Natural killer cell (primary cell): ENCODE measurements at places on chromosomes 16 and 17. TPM values are rescaled to one million over a fixed set of nuclear protein-coding genes. Genes with fewer than 3 reads are reported as not detected.

DNA sequence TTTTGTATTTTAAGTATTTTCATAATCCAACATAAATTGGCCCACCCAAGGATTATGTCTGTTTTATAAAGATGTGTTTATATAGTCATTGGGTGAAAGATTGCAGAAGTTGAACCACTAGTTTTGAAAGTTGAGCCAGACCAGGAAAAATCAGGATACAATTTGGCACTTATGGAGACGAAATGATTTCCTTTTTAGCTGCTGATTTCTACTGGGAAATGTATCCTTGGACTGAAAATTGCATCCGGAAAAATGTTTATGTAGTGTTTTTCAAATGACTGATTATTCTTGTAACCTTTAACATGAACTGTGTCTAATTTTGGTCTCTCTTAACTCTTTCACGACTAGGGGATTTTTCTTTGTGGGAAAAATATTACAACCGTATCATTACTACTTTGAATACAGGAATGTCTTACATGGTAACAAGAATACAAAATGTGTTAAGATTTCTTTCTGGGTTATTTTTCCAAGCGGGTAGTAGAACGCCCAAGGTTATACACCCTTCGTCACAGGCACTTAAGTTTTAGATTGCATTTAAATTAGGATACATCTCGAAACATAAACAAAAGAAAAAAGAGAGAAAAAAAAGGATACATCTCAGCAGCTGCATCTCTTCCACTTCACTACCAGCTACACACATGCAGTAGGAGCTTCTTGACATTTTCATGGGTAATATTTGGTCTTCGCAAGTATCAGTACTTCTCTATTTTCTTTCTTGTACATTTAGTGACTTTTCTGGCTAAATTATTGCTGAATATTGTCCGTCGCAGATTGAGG is 273.0 kb upstream of the TBX2 start:
- H3K27me3 ChIP-seq = no peaks in the 10 kb centered on the region
- H3K36me3 ChIP-seq = no peaks in the 10 kb centered on the region
- DNase-seq = no peak
- no peaks in the 10 kb centered on the region for H3K4me1 ChIP-seq
- H3K4me3 ChIP-seq = no peak overlapping the region

DNA sequence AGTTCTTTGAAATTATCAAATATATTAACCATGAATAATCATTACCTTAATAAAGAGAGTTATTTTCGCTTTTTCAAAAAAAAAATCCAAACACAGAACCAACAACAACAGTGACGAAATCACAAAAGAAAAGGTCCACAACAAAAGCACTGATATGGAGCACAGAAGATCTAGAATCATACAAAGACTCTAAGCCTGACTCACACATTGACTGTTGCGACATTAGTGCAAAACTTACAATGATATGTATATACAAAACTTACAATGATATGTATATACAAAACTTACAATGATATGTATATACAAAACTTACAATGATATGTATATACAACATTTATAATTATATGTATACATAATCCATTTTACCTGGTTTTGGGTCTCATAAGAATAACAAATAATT is 117.7 kb downstream of the USP22 start:
- H3K36me3 ChIP-seq = no peaks in the 10 kb centered on the region
- no peak overlapping the region for H3K4me3 ChIP-seq
- no peak overlapping the region for H3K27ac ChIP-seq
- no peak for DNase-seq
- no peaks in the 10 kb centered on the region for H3K4me1 ChIP-seq
- no peaks in the 10 kb centered on the region for H3K27me3 ChIP-seq

DNA sequence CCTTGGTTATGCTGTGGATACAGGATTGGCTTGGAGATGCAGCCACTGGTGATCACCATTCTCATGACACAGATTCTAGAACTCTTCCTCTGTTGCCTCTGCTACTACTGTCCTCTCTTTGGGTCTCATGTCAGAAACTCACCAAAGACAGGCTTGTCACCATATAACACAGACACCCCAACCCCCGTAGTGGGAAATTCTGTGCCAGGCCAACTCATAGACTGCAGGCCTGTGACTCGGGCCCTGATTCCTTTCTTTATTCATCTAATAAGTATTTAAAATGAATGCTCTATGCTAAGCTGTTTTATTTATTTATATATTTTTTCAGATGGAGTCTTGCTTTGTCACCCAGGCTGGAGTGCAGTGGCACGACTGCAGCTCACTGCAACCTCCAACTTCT is 9.5 kb downstream of the CYB5D2 start:
- no peak overlapping the region for H3K4me3 ChIP-seq
- H3K4me1 ChIP-seq = no peaks in the 10 kb centered on the region
- H3K27ac ChIP-seq = no peak overlapping the region
- DNase-seq = no peak
- H3K36me3 ChIP-seq = peaks cover 4% of the 10 kb centered on the region

DNA sequence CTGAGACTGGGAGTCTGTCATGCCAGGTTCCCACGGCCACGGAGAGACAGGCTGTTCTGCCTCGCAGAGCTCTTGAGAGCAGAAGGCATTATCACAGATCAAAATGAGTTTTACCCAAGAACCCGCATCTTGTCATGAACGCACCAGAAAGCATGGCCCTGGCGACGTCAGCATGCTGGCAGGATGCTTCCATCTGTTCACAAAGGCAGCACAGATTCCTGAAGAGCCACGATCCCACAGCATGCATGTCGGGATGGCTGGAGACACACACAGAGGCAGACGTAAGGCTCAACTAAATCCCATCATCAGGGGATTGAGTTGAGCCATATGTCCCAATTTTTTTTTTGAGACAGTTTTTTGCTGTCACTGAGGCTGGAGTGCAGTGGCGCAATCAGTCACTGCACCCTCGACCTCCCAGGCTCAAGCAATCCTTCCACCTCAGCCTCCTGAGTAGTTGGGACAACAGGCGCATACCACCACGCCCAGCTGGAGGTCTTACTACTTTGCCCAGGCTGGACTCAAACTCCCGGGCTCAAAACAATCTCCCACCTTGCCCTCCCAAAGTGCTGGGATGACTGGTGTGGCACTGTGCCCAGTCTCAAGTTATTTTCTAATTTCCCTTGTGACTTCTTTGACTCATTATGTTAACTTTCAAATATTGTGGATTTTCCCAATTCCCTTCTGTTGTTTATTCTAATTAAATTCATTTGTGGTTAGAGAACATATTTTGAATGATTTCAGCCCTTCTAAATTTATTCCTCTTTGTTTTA is 11.1 kb downstream of the FANCA start:
- no peaks in the 10 kb centered on the region for H3K36me3 ChIP-seq
- no peak overlapping the region for H3K27ac ChIP-seq
- no peaks in the 10 kb centered on the region for H3K4me1 ChIP-seq
- H3K27me3 ChIP-seq = no peaks in the 10 kb centered on the region

- H3K4me1 ChIP-seq = no peaks in the 10 kb centered on the region
- H3K4me3 ChIP-seq = no peak overlapping the region
- no peak overlapping the region for H3K27ac ChIP-seq
- no peaks in the 10 kb centered on the region for H3K36me3 ChIP-seq
- peaks cover 3% of the 10 kb centered on the region for H3K27me3 ChIP-seq
These were observed 23.5 kb upstream of the PYY start for GRCh38 chr17:43976963-43977837.

DNA sequence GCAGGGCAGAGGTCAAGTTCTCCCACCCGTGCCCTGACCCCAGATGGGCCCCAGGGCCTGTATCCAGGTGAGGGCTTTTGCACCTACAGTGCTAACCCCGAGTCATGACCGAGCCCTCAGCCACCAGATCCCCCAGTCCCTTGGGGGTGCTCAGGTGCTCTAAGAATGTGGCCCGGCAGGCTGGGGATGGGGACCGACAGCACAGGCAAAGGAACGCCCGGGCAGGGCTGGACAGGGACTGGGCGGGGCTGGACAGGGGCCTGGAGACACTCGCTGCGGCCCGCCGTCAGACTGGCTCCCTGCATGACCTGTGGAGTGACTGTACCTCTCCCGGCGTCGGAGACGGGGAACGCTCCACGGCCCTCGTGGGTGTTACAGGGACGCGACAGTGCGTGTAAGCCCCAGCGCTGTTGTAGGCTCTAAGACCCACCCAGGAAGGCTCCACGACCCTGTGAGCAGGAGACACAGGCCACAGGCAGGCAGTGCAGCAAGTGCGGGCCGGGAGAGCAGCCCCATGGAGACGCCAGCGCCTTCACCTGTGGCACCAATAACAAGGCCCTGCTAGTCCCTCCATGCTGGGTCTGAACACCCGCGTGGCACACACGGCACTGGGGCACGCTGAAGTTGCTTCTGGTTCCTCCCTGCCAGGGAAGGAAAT is 38.8 kb downstream of the CBFA2T3 start:
- no peak overlapping the region for H3K27ac ChIP-seq
- no peaks in the 10 kb centered on the region for H3K36me3 ChIP-seq
- H3K4me1 ChIP-seq = peaks cover 59% of the 10 kb centered on the region
- no peak overlapping the region for H3K4me3 ChIP-seq
- peaks cover 20% of the 10 kb centered on the region for H3K27me3 ChIP-seq

GRCh38 chr17:45225051-45225700 is 3.5 kb downstream of the FMNL1 start:
- H3K27ac ChIP-seq = peak overlapping the region; percentile 94
- peak; percentile 47 for DNase-seq
- H3K27me3 ChIP-seq = no peaks in the 10 kb centered on the region
- H3K4me3 ChIP-seq = peak overlapping the region; percentile 92
- H3K4me1 ChIP-seq = peaks cover 84% of the 10 kb centered on the region

- peak within 1 kb of the TSS; percentile 41 for H3K27ac ChIP-seq
- H3K4me1 ChIP-seq = peaks cover 63% of the 10 kb centered on the region
- H3K4me3 ChIP-seq = peak within 1 kb of the TSS; percentile 52
- H3K36me3 ChIP-seq = no peaks in the 10 kb centered on the region
- peak; percentile 70 for DNase-seq
- H3K27me3 ChIP-seq = peaks cover 6% of the 10 kb centered on the region
These were observed at the start of gene TNFRSF12A for GRCh38 chr16:3020247-3020603. TSS of gene TNFRSF12A (plus strand) at chr16:3020368. CDS start at chr16:3020398, 30 bp downstream.

DNA sequence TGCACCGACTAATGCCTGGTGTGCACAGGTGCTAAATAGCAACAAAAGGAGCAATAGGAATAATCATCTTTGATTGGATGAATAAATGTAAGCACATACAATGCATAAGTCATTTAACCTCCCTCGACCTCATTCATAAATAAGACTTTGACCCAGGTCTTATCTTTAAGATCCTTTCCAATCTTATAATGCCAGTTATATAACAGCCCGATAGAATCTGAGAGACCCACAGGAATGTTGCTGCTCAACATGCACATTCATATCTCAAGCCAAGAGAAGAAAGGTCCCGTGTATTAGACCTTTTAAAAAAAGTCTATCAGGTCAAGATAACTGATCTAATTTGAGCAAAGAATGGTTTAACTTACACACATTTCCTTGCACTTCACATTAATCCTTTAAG is 146.8 kb upstream of the SOX9 start:
- H3K27me3 ChIP-seq = no peaks in the 10 kb centered on the region
- H3K36me3 ChIP-seq = no peaks in the 10 kb centered on the region
- H3K4me3 ChIP-seq = no peak overlapping the region
- DNase-seq = no peak
- no peaks in the 10 kb centered on the region for H3K4me1 ChIP-seq
- H3K27ac ChIP-seq = no peak overlapping the region

DNA sequence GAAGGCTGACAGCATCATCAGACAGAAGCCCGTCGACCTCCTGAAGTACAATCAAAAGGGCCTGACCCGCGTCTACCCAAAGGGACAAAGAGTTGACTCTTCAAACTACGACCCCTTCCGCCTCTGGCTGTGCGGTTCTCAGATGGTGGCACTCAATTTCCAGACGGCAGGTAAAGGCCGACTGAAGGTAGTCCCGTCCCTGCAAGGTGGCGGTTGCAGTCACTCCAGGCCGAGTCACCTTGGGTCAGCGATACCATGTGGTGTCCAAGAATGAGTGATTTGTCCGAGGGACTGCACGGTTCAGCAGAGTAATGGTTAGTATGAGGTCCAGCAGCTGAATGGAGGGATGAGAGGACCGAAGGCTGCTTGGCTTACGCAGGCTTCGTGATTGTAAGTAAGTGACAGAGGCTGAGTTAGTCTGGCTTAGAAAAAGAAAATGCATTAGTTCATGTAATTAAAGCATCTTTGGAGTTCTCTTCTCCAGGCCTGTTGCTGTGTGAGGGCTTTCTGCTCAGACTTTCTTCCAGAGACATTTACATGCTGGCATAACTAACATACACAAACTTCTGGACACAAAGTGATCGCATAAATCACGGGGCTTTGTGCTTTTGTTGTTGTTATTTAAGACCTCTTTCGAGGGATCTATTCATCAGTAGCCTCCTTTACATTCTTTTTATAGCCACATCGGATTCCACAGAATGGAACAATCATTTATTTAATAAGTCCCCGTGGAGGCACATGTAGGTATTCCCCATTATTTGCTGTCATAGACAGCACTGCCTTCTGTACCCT is 74.9 kb downstream of the SDR42E1 start:
- H3K27ac ChIP-seq = no peak overlapping the region
- H3K4me3 ChIP-seq = no peak overlapping the region
- H3K4me1 ChIP-seq = no peaks in the 10 kb centered on the region
- peaks cover 93% of the 10 kb centered on the region for H3K36me3 ChIP-seq
- no peaks in the 10 kb centered on the region for H3K27me3 ChIP-seq

DNA sequence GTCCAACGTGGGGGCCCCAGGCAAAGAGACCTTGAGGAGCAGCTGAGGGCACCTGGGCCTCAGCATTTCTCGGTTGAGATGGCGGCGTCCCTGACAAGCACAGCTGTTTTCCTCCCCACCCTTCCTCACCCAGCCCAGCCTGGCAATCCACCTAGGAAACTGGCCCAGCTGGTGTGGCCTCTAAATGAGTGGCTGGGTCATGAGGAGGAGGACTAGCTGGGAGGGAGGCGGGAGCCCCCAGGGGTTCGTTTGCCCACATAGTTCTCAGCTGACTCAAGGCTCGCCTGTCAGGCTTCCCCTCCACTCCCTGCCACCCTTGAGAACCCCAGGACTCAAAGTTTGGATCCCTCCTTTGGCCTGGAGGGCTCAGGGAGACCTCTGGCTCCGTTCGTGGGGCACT is 5.9 kb downstream of the RNF222 start:
- H3K27me3 ChIP-seq = no peaks in the 10 kb centered on the region
- no peak for DNase-seq
- H3K36me3 ChIP-seq = no peaks in the 10 kb centered on the region
- H3K4me3 ChIP-seq = no peak overlapping the region
- no peak overlapping the region for H3K27ac ChIP-seq
- peaks cover 38% of the 10 kb centered on the region for H3K4me1 ChIP-seq

SEPTIN12 gene
- total RNA-seq = 0.59 TPM

MYH1 gene
- total RNA-seq = not detected

CACNA1H gene
- 1.1 TPM for total RNA-seq

CHAD gene
- total RNA-seq = not detected

KRT39 gene
- total RNA-seq = not detected
